ENCODE measurements at places on chromosomes 7 and 10.
A peak's percentile ranks its signal among the peaks of the same experiment; 100 is the strongest.

DNA sequence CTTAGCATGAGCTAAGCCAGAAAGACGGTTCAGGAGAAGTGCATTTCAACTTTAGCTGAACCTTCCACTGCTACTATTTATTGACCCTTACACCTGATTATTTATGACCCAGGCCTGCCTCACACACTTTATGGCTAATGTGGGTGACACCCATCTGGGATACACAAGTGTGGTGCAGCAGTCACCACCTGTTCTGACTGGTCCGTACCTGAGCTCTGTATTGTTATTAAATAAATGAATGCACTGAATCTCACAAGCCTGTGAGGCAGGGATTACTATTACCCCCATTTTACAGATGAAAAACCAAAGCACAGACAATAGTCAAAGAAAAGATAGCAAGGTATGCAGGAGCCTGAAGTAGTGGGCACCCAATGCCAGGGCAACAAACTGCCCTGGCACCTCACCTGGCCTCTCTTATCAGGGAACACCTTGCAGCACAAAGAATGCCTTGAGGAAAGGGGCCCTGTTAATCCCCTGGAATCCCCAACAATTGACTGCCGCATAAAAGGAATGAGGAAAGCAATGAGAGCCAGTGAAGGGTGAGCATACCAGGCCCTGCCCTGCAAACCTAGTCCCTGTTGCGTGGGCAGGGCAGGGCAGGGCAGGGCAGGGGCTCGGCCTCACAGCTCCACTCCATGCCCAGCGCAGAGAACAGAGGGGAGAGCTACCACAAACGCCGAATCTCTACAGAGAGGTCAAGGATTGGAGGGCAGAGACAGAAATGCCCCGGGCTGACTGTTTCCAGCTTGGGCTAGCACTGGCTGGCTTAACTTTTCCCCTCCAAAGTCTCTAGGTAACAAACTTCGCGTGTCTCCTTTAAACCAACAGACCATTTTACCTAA lies 1.3 kb downstream of the ANXA11 start:
- DNase-seq = no peak

- peak; percentile 54 for DNase-seq
Measured at GRCh38 chr10:84352251-84352842, 24.0 kb downstream of the CCSER2 start.

- DNase-seq = no peak
Measured at GRCh38 chr10:112698818-112699164, 251.3 kb upstream of the TCF7L2 start.

DNA sequence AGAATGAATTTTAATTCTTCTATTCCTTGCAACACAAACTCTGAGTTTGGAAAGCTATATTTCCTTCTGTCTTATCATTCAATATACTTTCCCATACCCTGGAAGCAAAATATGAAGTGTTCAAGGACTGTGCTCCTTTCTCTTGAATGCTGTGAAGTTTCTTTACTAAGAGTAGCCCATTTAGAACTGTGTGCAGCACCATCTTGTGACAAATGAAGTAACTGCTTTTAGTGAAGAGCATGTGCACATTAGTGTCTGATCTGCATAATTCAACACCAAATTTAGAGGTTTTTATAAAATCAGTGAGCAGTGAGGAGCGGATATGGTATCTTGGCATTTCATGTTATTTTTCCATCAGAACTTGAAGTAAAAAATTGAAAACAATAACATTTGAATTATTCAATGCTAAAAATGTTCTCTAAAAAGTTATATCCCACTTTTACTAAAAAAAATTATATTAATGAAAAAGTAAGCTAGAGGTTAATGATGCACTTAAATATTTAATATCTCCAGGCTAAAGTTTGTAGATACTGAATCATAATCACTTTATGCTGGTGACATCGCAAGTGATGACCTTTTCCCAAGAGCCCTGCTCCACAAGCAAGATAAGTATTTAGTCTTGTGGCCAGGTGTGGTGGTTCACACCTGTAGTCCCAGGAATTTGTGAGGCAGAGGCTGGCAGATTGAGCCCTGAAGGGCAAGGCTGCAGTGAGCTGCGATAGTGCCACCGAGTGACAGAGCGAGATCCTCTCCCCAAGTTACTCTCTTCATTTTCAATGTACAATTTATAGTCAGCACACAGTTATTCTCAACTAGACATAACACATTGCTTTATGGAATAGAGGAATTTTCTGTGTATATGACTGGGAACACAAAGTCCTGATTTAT lies 108.8 kb upstream of the PCLO start:
- DNase-seq = peak; percentile 39

DNA sequence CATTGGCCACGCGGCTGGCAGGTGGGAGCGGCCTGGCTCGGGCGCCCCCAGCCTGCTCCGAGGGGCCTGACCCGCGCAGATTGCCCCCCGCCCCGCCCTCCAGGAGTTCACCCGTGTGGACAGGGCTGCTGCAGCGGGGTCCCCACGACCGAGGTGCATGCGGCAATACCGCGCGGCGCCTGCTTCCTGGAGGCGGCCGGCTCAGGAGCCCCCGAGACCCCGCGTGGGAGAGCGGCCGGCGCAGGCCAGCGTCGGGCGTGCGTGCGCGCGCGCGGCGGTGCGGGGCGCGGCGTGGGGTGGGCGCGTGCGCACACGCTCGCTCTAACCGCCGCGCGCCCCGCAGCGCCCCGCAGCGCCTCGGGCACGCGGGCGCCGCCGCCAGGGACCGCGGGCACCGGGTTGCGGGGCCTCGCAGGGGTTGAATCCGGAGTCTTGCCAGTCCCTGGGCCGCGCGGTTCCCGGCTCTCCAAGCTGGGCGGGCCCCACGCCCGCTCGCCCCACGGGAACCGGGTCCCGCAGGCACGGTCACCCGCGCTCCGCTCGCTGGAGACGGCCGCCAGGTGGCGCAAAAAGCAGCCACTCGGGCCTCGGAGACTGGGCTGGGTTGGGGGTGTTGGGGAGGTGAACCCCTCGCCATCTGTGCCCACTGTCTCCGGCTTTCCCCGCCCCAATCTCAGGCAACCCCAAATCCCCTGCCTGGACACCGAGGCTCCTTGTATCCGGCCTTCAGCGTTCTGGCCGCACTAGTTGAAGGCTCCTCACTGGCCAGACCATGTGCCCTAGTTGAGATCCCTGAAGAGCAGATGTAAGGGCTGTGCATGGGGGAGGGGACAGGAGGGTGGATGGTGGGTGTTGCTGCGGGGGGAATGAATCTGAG lies 1.3 kb upstream of the ACHE start:
- DNase-seq = no peak

- no peak for DNase-seq
Measured at GRCh38 chr7:139730746-139731612, 46.8 kb downstream of the HIPK2 start.

DNA sequence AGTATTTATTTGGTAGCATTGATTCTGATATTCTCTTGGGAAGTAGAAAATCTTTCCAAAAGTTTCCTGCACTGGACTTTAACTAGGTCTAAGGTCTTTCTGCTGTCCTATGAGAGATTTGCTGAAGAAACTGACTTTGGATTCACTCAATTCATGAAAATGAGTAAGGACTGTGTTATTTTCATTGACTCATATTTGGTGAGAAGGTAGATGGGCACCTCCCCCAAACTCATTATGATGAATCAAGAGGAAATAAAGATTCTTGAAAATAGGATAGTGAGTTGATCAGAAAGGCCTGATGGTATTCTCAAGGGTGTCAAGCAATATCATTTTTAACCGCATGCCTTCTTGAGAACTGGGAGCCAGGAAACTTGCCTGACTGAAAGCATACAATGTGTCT lies 110.3 kb downstream of the RNF133 start:
- peak; percentile 41 for DNase-seq

- DNase-seq = peak; percentile 31
Measured at GRCh38 chr10:30068492-30069223, 9.3 kb upstream of the JCAD start.
